Activated T-cell treated with anti-CD3 and anti-CD28 coated beads, Interleukin-2, amount 50 U/mL, for 72 hours (primary cell): ENCODE measurements at places on chromosomes 2 and 18. TPM values are rescaled to one million over a fixed set of nuclear protein-coding genes. Genes with fewer than 3 reads are reported as not detected.

The OTOS gene
- not detected for total RNA-seq

The ZAP70 gene
- total RNA-seq = 190 TPM

The WDR43 gene
- total RNA-seq = 110 TPM

The FSHR gene
- total RNA-seq = not detected

The IL1B gene
- total RNA-seq = not detected

The SCN7A gene
- not detected for total RNA-seq

The RIT2 gene
- total RNA-seq = not detected

The GPR55 gene
- 6.8 TPM for total RNA-seq

The PPP1R1C gene
- total RNA-seq = not detected

DNA sequence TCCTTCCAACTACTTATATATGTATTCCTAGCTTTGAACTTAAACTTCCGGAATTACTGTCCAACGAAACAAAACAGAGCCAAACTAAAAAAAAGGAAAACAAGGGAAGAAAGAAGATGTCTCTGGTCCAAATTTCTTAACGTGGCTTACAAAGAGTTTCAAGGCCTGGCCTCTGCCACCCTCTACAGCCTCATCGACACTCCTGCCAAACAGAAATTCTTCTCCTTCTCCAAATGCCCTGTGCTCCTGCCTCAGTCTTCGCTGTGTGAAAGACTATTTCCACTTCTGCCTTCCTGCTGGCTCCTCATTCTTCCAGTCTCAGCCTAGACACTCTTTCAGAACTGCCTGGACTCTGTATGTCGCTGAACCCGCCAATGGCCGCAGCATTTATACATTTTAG lies 249.2 kb downstream of the TXNL1 start:
- DNase-seq = no peak

- DNase-seq = no peak
Observed at GRCh38 chr18:13219593-13220159, 1.1 kb downstream of the LDLRAD4 start.

DNA sequence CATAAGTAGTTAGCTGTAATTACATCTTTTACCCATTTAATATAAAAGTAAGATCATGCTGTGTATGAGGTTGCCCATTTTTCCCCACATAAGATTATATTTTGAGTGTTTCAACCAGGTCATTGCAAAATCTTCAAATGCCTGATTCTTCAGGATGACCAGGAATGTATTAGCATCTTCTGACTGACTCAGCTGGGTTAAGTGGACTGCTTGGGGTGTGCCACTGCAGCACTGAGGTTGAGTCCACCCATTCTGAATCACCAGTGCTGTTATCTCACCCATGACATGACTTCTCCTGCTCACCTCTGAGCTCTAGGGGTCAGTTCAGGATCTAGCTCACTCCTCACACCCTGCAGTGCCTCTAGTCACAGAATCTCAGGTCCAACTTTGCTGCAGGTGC lies 576.7 kb upstream of the ZEB2 start:
- no peak for DNase-seq

DNA sequence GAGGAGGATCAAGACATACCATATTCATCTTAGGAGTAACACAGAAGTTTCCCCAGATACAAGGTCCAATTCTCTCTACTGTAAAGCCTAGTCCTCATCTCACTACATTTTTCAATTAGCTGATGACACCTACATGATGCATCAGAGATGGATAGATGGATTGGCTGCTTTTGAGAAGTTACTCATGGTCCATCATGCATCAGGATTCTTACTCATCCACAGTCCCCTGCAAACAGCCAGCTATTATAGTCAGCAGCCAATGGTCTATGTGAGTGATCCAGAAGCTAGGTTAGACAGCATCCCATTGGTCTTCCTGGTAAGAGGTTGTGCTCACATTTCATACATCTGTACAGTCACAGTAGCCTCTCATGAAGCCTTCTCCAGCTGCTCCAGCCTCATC lies 154.5 kb upstream of the NRP2 start:
- DNase-seq = no peak

GRCh38 chr2:31567679-31568078 lies 13.1 kb downstream of the SRD5A2 start:
- no peak for DNase-seq

DNA sequence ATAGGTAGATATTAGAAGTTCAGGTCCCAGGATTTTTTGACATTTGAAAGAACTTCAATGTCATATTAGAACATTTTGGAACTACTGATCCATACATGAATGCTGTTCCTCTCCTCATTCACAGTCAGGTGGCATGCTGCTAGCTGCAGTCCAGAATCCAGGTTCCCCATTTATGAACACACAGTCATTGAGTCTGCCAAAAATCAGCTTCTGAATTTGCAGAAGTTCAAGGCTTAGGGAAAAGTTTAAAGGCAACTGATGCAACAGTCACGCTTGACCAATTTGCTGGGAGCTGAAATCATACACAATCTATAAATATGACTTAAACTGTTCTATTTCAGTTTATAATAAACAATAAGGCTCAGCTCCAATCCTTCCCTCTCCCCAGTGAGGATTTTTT lies 17.3 kb upstream of the TTR start:
- DNase-seq = no peak

DNA sequence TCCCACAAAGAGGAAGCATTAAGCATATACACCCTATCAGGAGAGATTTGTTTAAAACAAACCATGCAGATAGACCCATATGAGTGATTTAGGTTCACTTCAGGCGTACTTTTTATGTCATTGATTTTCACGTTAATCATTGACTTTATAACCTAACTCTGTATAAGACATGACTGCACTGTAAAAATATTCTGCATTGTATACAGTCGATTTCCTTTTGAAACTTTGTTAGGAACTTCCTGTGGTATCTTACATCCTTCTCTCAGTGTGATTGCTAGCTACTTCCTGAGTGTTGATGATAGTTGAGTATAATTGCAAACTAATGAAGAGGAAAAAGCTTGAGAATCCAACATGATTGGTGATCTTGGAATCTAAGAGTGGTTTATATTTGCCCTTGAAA lies 69.4 kb downstream of the XIRP2 start:
- DNase-seq = no peak

- DNase-seq = peak; percentile 80
Observed at GRCh38 chr2:61793389-61793836, 60.4 kb downstream of the FAM161A start.

GRCh38 chr2:119827866-119828507 lies 68.3 kb downstream of the PTPN4 start:
- DNase-seq = peak; percentile 42

GRCh38 chr18:60130284-60130683 lies 230.5 kb downstream of the PMAIP1 start:
- DNase-seq = no peak

GRCh38 chr2:229343661-229344060 lies 72.6 kb upstream of the PID1 start:
- DNase-seq = no peak

GRCh38 chr2:126894585-126895182 lies 4.0 kb upstream of the TEX51 start:
- no peak for DNase-seq

DNA sequence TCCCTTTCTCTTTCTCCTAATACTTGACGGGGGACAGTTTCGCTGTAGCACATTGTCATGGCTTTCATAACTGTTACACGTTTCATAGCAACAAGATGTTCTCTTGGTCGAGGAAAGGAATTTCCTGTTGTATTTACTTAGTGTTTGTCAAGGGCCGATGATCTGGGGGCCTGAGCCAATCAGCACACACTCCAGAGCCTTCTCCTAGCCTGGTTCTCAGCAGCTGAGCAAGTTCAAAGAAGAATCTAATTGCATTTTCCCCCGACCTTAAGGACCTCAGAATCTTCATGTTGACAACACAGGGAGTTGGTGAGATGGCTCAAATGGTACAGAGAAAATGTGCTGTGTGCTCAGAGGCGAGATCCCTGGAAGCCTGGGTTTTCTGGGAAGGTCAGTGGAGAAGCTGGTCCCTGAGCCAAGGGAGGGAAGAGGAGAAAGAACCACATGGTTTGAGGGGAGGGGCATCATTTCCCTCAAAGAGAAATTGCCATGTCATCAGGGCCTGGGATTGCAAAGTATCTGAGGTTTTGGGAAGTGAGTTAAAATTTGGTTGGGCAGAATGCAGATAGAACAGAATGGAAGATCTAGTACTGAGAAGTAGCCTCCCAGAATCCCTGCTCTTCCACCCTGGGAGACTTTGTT lies 76.9 kb upstream of the AGAP1 start:
- no peak for DNase-seq

GRCh38 chr2:172510088-172510487 lies 45.8 kb upstream of the PDK1 start:
- no peak for DNase-seq

DNA sequence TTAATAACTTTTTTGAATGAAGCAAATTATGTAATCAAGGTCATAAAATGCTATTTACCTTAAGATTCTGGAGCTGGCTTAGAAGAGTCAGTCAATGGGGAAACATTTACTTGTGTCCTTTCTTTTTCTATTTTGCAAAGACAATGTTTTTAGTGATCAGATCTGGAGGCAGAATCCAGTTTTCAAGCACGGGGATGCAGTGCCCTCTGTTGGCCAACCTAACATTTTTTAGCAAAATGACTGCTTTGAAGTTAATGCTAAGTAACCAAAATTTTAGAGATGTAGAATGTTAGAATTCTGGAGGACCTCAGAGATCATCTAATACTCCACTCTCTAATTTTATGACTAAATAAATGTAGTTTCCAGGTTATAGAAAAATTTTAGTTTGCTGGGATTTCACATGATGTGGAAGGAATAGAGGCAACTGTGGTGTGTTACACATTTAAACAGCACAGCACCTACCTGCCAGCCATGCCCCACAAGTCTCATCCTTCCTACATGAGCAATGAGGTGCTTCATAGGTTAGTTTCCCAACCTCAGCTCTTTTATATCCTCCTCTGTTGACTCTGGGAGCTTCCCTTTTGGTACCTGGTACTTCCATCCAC lies 23.6 kb upstream of the SLC9A4 start:
- peak; percentile 76 for DNase-seq

- DNase-seq = no peak
Observed at GRCh38 chr2:219368690-219369191, 19.0 kb downstream of the DNPEP start.

- no peak for DNase-seq
Observed at GRCh38 chr2:113034016-113034415, 18.7 kb downstream of the IL36B start.

DNA sequence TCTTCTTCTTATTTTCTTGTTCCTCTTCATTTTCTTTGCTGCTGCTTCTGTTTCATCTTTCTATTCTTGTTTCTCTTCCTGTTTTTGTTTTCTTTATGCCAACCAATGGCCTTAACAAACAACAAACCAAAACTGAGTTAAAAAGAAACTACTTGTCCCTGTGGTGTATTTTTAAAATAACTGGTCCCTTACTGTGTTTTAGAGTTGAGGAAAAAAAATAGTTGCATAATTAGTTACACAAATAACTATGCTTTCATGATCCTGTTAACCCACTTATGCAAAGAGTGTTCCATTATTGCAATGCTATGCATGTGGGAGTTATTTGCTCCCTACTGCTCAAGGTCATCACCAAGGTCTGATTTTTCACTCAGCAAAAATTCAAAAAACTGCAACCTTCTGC lies 39.5 kb upstream of the IMP4 start:
- no peak for DNase-seq

- no peak for DNase-seq
Observed at GRCh38 chr2:44821500-44821899, 120.0 kb upstream of the SIX3 start.
